ENCODE measurements at places on chromosomes 3 and 15.

- DNase-seq = no peak
These were observed 28.9 kb downstream of the PDE8A start for GRCh38 chr15:85010386-85011159.

- DNase-seq = no peak
These were observed 33.3 kb upstream of the VPS8 start for GRCh38 chr3:184778426-184779332.

GRCh38 chr3:124336067-124336656, 344.2 kb upstream of the ROPN1 start:
- DNase-seq = no peak

DNA sequence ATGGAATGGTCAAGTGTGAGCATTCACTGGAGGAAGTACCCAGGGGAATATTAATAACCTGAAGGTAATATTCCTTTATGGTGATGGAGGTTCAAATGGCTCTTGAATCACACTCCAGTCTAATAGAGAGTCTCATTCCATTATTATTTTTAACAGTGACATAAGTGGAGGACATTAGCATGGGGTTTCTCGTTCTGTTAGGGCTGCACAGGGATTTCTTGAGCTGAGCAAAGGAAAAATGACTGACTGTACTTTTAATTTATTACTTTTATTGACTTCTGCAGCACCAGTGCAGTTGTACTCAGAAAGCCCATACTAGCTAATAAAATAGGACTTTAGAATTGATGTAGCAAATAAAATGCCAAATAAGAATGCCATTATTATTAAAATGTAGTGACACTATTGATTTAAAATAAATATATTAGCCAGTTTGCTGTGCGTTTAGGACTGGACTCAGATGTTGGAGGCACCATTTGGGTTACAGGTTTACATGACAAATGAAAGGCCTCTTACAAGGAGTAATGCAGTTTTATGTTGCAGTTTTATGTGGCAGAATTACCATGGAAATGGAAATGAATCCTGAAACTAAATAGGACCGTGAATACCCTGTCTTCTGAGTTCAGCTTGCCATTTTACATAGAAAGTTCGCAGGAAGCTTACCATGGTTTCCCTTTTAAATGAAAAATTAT, 705.1 kb upstream of the GRM7 start:
- DNase-seq = no peak

DNA sequence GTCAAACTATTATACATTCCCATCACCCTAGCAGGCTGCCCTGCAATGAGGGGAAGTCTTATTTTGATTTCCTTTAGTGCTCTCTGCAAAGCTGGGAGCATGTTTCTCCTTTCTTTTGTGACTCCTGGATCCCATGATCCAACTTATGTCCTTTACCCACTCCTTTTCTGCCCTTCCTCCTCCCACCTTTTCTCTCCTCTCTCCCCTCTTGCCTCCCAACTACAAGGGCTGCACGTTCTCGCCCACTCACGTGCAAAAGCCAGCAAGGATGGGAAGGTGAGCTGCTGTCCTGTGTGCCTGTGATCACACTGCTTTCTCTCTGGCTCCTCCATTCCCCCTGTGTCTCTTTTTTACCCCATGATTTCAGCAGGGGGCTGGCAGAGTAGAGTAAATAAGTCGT, 6.1 kb downstream of the VIPR1 start:
- DNase-seq = no peak

DNA sequence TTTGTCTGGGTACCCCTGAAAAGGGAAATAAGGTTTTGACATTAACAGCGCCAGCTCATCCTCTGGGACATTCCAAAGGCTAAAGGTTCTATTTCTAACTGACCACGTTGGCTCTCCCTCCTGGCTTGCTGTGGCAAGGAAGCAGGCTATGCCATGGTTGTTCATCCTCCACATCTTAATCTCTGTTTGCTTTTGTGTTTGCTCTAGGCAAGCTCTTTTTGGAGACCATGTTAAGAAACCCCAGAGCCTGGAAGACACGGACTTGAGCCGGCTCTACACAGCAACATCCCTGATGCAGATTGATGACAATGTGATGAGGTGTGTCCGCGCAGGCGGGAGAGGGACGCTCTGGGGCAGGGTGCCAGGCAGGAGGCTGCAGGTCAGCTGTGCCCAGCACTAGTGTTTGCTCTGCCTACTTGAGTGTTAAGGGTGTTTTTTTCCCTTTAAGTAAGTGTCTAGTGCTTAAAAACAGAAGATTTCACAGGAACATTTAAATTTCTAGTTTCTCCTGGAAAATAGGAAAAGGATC, 33.3 kb downstream of the RLBP1 start:
- DNase-seq = no peak

DNA sequence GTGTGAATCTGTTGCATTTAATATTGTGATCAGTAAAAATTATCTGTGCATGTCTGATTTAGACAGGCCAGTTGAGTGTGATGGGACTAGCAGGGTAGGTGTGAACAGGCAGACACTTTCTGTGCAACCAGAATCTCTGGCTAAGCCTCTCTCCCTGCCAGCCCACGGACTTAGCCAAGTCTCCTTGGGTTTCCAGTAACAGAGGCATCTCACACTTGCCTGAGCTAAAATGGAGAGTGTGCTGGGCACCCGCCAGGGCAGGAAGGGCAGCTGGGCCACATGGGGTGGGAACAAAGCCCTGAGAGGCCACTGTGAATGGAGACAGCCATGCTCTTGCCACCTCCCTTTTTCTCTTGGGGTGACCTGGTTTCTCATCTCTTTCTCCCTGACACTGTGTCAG, 12.5 kb upstream of the RPS27L start:
- no peak for DNase-seq

DNA sequence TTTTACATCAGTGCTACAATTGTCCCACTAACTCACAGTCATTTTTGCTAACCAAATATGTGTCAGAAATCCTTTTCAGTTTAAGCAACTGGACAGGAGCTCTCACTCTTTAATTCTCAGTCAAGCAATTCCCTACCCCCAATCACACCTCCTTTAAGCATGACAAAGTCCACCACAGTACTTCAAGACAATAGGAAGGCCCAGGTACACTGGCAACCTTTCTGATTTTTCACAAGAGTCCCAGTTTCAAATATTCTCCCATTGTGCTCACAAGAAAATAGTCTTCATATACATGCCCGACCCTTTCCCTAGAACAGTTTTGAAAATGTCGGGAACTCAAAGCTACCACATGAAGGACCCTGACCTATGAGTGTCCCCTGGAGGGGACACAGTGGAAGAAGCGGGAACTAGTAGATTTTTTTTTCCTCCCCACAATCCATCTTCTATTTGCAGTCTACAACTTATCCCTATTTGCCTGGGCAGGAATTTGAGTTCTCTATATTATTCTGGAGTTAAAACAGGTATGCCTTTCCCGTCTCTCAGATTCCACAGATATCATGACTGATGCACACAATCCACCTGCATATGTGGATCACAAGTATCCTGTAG, 413.5 kb downstream of the TIGIT start:
- DNase-seq = no peak

DNA sequence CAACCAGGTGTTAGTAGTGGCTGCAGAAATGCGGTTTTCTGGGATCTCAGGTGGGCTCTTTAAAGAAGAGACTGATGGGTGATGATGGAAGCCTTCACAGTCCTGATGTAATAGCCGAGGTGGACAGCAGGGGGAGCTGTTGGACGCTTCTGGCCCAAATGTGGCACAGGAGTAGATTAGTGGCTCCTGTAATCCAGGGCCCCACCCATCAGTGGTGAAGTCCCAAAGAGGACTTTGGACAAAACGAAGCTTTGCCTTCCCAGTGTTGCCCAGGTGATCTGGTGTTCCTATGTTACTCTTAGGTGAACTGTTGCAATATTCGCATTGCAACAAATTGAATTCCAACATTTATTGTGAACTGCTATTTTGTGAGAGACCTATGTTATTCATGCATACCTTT, 31.8 kb upstream of the MYZAP start:
- DNase-seq = no peak

DNA sequence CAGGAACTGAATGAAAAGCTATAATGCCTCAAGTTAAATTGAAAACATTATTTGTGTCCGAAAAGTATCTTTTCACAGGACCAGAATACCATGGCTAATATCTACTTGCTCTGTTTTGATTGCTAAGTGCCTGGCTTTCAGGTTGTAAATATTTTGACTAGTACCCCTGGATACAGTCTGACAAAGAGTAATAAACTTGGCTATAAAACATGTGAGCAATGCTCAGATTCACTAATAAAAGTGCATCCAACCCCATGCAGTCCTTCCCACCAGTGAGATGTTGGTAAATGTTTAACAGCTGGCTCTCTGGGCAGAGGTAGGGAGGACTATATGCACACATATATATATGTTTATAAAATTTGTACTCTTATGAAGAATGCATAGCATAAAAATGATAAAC, 281.8 kb upstream of the TGFBR2 start:
- DNase-seq = no peak

DNA sequence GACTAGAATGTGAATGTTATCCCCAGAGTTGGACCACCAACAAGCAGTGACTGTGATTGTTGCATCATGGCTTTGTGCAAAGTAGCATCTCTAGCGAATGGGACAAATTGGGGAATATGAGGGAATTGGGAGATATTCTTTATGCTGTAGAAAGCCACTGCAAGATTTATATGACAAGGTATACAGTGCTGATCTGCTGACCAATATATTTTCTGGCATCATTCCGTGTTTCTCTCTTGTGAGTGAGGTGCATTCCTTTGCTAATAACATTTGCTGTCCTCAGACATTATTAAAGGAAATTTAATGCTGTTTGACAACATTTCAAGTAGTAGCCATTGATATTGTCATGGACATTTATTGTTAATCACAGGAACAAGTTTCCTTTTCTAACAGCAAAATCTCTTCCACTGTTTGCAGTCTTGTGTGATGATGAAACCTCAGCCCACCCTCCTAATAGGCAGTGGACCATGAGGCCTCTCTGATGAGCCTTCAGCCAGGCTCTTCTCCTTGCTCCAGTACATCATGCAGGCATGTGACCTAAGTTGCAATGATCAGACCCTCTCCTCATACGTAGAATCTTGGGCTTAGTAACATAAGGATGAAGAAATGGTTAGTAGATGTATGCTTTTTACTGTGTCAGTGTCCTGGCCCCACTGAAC, 16.1 kb downstream of the CNTN4 start:
- no peak for DNase-seq

GRCh38 chr3:184918750-184919149, 106.8 kb downstream of the VPS8 start:
- no peak for DNase-seq

DNA sequence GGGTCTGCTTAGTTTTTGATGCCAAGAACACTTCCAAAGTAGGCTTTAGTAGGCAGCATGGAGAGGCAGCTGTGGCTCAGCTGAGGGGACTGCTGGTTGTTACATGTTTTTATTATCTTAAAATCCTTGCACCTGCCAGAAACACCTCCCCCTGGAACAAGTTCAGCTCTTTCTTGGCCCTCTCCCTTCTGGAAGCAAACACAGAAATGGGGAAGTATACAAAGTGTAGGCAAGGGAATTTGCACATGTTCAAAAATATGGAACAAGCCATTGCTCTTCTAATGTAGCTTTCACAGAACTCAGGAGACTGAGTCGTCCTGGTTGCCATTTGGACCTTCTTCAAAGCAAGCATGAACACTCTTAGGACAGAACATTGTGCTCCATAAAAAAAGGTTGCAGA, 169.1 kb upstream of the SEMA6D start:
- no peak for DNase-seq

DNA sequence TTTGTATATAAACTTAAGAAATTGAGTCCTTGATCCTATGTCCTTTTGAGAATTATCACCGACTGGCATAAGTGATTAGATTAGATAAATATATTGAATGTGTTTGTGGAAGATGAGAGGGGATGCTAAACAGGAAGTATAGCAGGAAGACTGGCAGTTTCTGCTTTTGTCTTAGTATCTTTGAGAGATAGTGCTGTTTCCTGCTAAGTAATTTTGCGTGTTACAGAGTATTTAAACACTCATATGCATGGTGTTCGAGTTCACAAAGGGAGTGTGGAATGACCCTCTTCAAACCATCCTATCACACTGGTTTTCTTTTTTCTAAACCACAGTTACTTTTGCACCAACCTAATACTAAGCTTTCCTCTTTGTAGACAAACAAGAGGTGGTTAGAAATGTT, 106.0 kb downstream of the KLHL25 start:
- DNase-seq = no peak

GRCh38 chr3:39445927-39446326, 21.6 kb upstream of the MOBP start:
- no peak for DNase-seq

DNA sequence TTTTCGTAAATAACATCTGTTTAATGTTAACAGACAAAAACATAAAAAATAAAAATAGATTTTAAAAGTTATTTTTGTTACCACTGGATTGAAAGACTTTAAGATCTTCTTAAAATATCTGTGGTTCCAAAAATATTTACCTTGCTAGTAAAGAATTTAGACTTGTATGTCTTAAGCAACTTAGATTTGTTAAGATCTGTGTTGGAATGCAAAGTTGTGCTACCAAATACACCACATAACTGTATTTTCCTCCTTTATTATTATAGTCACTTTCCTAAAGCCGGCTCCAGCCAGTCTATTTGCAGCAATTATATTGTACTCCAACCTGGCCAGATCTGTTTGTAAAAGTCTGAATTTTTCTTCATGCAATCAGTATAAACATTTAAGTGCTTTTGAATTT, 63.7 kb downstream of the SPRED1 start:
- DNase-seq = no peak

DNA sequence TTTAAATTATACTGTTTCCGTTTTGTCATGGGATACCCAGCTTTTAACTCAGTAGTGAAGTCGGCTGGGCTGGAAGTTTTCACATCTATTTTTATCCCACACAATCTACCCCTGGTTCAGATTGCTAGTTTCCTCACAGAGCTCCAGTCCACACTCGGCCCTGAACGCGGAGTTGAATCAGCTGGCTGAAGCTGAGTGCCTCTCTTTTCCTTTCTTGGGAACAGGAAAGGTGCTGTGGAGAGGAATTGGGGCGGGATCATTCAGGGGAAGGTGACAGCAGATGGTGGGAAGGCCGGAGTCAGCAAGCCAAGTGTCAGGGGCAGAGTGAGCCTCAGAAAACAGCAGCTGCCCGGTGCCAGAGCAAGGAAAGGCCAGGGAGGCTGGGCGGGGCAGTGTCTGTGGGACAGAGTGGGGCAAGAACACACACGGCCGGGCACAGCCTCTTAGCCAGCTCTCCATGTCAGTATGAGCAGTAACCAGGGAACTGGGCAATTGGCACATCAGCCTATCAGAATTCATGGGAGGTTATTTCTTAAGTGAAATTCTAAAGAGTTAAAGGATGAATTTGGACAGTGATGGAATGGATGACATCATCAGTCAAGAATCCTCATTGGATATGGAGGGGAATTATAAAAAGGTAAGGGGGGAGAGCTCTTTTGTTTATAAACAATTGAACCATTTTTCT, 135.7 kb upstream of the IL12A start:
- DNase-seq = no peak
